NCI-H2107 (cell line): ENCODE measurements at places on chromosomes 6 and 20.

GRCh38 chr6:19691465-19692167, 145.6 kb upstream of the ID4 start:
- DNase-seq = no peak

GRCh38 chr20:18676396-18676795, 88.5 kb downstream of the DTD1 start:
- no peak for DNase-seq

DNA sequence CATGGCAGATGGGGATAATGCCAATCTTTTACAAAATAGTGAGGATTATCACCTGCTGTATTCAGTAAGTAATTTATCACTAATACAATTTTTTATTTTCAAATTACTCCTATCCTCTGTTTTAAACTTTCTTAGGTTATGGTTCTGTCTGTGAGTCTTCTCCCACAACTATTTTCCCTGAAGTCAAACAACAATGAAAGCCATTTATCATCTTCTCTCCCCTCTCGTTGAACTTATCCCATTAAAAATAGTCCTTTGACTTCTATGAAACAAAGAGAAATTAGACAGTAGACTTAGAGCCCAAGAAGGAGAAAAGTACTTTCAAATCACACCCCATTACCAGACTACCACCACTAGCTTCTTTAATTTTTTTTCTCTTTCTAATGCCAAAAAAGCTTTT, 147.7 kb downstream of the SIM1 start:
- DNase-seq = no peak

GRCh38 chr6:82072751-82073150, 174.8 kb downstream of the IBTK start:
- no peak for DNase-seq

DNA sequence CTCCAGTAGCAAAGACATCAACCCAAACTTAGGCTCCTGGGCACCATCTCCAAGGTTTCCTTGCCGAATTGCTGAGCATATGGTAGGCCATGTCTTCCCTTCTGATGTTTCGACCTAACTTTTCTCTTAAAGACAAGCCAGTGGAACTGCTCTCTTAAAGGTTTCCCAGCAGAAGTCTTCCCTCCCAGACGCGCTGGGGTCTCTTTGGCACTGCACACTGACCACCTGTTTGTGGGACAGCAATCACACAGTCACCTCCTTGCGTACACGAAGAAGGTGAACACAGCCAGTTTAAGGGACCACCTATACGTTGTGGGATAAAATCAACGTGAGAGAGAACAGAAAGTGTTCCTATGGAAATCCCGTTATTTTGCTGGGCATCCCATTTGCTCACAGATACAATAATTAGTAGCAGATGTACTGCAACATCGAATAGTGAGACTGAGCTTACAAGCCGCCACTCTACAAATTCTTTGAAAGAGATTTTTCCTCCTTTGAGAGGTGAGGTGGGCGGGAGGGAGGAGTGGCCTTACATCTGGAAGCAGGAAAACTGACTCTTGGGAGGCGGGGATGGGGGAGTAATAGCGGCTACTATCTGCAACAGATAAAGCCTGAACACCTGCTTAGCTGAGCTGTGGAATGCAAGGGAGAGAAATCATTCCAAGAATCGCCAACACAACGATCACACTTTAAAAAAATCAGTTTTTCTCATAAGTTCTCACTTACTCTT, 9.9 kb downstream of the GRIK2 start:
- DNase-seq = no peak

DNA sequence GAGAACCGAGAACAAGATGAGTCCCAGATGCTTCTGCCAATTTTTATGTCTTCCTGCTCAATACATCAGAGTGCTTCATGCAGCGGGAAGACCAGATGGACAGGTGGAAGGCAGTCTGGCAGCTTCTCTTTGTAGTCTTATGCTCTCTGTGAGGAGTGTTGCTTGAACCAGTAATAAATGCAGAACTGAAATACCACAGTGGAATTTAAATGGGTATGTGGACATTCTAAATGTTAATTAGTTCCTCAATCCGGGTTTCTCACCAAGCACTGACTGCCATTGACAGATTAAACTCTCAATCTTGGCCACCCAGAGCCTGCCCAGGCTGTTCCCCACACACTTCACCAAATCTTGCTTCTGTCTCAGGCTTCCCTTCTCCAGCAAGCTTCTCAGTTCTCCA, 695.5 kb upstream of the CHD6 start:
- DNase-seq = no peak

GRCh38 chr20:37142708-37143107, 36.4 kb upstream of the RPN2 start:
- DNase-seq = no peak

DNA sequence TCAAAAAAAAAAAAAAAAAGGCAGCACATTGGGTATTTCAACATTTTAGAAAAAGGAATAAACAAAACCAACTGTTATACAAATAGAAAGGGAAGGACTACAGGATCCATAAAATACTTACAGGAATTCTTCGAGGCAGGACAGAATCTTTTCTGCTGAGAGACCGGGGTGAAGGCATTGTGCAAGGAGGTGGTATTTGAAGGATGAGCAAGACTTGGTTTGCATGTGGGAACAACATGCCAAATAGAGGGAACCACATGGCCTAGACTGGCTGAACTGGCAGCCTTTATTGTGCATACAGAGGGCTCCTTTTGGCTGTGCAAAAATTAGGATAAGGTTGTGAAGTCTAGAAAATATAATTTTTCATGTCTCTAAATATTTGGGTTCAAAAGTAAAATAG, 62.9 kb downstream of the SCAND1 start:
- DNase-seq = no peak

DNA sequence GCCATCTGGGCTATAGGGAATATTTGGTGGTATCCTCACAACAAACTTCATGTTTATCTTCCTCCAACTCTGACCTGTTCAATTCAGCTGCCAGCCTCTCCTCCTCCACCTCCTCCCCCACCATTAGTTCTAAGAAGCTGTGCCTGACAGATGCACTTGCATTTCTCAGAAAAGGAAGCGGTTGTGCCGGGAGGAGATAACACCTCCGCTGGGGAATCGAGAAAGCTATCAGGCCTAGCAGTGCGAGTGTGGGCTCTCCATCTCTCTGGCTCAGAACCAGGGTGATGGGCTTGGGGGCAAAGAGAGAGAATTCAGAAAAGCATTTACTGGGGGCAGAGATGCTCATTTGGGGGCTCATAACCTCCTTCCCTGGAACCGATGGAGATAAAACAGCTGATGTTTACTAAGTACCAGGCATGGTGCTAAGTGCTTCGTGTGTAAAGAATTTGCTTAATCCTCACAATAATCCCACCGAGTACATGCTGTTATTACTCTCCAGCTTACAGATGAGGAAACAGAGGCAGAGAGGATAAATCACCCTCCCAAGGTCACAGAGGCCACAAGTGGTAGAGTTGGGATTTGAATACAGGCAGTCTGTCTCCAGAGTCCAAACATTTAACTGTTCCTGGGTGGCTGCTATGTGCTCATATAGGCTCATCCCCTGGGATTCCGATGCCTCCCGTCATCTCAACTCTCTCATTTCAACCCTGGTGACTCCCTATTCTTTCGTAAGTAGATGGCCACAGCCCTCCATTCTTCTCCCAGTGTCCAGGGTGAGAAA, 38.3 kb downstream of the COX4I2 start:
- DNase-seq = no peak

DNA sequence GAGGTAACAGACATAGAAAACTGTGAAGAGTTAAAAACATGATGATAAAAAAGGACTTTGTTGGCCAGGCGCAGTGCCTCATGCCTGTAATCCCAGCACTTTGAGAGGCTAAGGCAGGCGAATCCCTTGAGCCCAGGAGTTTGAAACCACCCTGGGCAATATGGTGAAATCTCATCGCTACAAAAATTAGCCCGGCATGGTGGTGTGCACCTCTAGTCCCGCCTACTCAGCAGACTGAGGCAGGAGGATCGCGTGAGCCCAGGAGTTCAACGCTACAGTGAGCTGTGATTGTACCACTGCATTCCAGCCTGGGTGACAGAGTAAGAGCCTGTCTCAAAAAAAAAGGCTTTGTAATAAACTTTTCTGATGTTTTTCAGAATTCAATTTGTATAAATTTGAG, 60.1 kb downstream of the GFOD1 start:
- no peak for DNase-seq

DNA sequence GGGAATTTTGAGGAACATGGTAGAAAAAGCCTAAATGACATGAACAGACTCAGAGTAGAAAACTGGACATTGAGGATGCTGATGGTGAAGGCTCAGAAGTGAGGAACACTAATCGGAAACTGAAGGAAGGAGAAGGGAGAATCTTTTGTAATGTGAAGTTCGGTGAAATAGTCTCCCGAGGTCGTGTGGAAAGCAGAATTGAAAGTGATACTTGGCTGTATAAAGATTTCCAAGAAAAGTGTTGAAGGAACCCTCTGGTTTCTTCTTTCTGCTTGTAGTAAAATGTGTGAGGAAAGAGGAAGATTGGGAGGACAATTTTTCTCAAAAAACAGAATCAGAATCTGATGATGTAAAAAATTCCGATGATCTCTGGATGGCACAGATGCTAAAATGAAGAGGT, 115.4 kb downstream of the LAMP5 start:
- no peak for DNase-seq
